Liver (tissue), 10 donors: ENCODE measurements at places on chromosomes 5 and 9.

DNA sequence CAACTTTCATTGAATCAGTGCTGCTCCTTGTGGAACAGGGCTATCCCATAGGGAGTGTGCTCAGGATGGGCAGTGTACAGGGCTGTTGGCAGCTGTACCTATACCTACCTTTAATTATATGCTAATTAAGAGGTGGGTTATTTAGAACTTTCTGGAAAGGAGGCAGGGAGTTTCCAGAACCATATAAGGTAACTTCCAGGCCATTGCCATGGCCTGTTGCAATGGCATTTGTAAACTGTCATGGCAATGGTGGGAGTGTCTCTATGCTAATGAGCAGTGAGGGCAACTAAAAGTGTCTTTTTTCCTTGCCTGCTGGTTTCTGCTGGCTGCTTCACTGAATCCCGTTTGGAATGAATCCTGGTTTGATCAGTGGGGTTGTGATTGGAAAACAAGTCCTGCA lies 2.3 kb upstream of the ARHGAP26 start:
- no peak for DNase-seq

GRCh38 chr9:12808569-12808968 lies 33.7 kb downstream of the LURAP1L start:
- no peak for DNase-seq

- no peak for DNase-seq
These were observed 29.2 kb upstream of the SEMA4D start for GRCh38 chr9:89527084-89527483.

DNA sequence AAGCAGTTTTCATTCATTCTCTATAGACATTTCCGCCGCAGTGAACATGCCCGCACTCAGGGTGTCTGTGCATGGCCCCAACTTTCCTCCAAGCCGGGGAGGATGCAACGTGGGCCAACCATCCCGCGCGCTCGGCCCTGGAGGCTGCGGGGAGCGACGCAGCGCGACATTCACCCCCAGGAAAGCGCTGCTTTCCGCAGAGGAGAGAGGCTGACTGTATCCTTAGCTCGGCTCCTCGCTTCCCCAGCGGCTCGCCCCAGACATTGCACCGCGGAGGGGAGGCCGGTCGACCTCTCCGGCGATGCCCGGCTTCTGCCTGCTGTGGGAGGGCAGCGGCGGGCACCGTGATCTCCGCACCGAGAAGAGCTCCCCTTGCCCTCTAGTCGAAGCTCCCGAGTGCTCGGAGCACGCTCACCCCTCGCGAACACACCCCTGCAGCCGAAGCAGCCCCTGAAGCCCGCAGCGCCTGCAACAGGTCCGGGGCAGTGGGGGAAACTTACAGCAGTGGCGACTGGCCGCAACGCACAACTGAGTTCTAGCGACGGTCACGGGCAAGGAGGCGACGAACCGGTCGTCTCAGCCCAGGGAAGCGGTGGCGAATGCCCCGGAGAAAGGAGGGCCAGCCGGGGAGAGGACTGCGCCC lies 600 bp downstream of the ENC1 start:
- no peak for DNase-seq

DNA sequence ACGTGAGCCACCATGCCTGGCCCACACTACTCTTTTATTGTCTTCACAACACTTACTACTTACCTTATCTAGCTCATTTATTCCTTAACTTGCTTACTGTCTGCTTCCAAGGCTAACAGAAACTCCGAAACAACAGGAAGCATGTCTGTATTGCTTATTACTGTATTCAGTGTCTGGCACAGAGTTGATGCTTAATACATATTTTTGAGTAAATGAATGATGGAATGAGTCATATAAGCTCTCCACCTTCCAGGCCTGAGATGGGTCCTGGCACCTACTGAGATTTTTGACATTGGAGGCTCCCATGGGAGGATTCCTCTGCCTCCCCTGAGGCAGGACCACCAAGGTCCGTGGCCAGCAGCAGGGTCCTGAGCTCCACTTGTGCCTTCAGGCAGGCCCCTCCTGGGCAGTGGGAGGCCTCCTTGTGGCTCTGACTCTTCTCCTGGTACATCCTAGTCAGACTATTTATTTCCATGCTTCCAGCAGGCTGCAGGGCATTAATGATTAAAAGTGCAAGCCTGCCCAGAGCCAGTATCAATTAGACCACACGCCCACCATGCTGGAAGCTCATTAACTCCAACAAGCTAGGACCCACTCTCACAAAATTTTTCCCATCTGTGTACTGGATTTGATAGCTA lies 76.5 kb upstream of the CTNNA1 start:
- DNase-seq, result no peak

DNA sequence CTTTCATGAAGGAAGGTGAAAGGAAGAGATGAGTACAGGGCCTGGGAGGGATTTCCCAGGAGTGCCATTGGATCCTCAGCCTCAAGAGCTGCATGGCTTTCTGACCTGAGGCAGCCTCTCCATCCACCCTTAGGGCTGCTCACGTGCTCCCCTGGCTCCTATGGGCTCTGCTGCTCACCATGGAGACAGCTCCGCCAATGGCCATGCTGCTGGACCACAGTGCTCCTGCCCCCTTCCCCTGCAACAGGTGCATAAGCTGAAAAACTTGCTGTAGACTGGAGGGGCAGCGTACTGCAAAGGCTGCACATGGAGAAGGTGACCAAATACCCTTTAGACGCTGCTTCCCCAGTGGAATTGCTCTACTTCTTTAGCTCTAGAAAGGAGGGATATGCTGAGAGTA lies 112.7 kb upstream of the PANK3 start:
- DNase-seq, result no peak

GRCh38 chr5:143166661-143167420 lies 236.6 kb downstream of the NR3C1 start:
- no peak for DNase-seq

DNA sequence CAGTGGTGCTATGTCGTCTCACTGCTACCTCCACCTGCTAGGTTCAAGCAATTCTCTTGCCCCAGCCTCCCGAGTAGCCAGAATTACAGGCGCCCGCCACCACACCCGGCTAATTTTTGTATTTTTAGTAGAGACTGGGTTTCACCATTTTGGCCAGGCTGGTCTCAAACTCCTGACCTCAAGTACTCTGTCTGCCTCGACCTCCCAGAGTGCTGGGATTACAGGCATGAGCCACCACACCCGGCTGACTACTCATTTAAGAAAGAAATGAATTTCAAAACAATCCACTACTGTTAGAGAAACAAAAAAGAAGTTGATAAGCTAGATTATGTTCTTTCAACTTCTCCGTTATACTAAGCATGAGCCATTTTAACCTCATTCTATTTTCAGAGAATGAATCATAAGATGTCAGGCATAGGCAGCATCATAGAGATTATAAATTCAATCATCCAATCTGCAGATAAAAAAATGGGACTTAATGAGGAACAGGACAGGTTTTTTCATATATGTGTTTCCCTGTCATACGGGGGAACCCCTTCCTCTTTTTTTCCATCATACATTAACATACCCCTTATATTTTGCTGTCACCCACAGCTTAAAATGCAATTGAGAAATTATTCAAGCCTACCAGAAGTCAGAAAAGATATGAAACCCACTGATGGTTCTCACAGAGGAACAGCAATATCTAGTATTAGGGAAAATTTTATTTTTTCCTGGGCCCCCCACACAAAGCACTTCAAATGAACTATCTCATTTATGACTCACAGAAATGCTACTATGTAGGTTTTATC lies 26.5 kb upstream of the ADRB2 start:
- DNase-seq, result no peak

GRCh38 chr5:116881921-116882531 lies 307.4 kb upstream of the SEMA6A start:
- no peak for DNase-seq

DNA sequence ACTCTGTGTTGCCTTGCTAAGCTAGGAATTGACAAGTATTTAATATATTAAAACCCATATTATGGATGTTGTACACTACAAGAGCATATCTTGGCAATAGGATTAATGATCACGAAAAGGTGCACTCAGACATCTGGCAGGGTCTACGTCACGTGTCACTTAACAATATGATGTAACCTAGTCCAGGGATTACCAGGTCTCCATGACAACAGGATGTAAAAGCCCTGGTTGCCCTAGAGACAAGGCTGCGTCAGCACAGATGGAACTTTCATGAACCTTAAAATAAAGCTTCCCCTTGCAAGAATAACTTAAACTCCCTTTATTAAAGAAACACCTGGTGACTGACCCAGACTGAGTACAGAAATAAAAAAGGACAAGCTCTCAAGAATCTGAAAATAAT lies 717.8 kb downstream of the CDH18 start:
- DNase-seq, result no peak

DNA sequence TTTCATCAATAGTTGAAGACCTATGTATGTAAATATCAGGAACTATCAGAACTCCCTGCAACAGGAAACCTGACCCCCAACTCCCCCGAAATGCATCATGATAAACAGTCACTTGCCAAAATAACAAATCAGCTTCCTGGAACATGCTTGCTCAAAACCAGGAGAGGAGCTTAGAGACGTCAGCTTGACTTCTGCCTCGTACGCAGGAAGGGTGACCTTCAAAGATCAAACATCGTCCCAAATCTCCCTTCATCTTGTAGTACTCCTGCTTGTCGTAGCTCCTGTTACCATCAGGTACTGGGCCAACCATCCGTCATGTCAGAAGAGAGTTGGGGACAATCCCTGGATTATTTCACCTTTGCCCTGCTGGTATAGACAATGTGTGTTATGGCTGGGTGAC lies 396.1 kb downstream of the GADD45G start:
- no peak for DNase-seq

GRCh38 chr9:136249877-136250559 lies 4.4 kb upstream of the QSOX2 start:
- no peak for DNase-seq

GRCh38 chr9:114356792-114357191 lies 27.1 kb downstream of the ORM2 start:
- no peak for DNase-seq
